T-helper 2 cell (primary cell): ENCODE measurements at places on chromosomes 7 and 10.

GRCh38 chr7:124779620-124780019, 14.0 kb upstream of the GPR37 start:
- no peak for DNase-seq

GRCh38 chr10:48776528-48776927, 91.9 kb downstream of the WDFY4 start:
- no peak for DNase-seq

DNA sequence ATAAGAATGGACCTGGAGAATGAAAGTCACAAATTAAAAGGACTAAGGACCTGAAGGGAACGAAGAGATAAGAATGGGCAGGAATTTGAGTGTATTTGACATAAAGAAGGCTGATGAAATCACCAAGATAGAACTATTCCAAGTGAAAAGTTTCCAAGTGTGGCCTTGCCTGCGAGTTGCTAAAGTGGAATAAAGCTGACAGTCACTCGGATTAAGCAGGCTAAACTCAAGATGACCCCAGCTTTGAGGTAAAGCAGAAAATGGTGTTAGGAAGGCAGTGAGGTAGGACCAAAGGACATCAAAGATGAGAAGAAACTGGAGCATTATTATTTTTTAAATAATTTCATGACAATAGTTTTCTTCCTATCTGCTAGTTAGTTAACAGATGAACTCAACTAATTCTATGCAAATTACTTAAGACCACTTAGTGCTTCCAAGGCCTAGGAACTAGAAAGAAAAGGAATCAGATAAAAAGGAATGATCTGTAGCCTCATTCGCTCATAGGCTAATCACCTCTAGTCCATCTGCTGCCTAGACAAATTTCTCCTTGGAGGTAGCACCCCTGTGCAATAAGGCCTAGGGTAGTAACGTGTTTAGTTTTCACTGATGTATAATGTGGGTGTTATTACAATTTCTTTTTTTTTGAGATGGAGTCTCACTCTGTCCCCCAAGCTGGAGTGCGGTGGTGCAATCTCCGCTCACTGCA, 34.5 kb downstream of the EZH2 start:
- DNase-seq, result no peak

DNA sequence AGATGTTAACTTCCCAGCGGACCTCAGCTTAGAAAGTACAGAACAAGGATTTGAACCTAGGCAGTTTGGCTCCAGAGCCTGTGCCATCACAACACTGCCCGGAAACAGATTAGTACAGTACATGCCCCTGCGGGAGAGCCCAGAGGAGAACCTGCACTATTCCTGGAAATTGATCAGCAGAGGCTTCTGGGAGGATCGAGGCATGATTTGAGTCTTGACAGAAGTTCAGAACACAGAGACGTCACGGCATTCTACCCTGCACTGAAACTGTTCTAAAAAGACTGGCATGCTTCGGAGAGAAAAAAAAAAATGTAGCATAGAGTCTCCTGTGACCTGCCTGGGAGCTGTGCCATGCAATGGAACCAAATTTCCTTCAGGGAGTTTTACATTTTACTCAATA, 9.2 kb upstream of the IL6 start:
- no peak for DNase-seq

GRCh38 chr7:93036807-93037206, 81.0 kb downstream of the SAMD9 start:
- DNase-seq, result no peak

DNA sequence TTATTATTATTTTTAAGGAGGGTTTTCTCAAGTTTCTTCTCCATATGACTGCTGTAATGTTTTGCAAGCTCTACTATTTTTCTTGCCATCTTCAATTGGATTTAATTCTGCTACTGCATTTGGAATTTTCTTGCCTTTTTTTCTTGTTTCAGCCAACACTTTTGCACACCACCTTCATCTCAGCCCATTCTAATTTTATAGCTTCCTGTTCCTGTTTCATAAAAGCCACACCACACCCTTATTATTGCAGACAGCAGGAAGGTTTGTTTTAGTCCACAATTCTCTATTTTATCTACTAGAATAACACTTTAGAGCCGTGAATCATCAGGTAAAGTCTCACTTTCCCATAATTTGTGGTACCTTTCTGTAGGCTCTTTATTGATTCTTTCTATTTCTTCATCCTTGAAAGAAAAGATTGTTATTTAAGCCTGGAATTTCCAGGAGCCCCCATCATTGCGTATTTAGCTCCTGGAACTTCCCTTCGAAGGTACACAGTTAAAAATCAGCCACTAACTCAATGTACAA, 209.3 kb upstream of the TBX20 start:
- DNase-seq, result no peak

GRCh38 chr10:59644841-59645240, 64.8 kb downstream of the SLC16A9 start:
- no peak for DNase-seq

GRCh38 chr10:86314616-86315548, 51.7 kb downstream of the GRID1 start:
- DNase-seq, result no peak

DNA sequence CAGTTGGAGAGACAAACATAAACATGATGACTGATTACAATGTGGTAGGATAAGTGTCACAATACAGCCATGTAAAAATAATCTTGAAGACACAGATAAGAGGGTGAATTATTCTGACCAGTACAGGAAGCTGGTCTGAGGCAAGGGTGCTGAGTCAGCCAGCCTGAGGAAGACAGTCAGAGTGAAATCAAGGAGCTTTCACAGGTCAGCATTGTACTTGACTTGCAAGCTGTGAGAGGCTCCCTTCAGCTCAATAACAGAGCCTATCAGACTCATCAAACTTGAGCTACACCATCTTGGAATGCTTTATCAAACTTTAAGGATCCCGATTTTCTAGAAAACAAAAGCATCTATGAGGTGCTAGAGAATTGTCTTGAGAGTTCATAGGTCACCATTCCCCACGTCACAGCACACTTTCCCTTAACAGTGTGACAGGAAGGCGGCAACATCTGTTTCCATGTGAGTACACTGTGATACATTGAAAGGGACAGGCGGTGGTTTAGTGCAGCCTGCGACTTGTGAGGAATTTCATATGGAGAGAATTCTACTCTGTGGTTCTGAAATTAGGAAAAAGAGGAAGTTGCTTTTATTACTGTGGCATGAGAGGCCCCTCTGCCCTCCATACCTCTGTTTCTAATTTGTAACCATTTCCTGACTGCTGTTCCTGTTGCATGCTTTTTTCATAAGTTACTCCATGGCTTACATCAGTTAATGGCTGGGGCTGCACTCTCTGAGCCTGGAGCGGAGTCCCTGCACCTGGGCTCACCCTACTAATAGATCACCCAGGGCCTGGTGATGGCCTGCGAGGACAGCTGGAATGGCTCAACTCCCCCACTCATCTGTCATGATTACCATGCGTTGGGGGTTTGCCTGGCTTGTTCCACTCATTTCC, 417.1 kb downstream of the SUGCT start:
- no peak for DNase-seq

DNA sequence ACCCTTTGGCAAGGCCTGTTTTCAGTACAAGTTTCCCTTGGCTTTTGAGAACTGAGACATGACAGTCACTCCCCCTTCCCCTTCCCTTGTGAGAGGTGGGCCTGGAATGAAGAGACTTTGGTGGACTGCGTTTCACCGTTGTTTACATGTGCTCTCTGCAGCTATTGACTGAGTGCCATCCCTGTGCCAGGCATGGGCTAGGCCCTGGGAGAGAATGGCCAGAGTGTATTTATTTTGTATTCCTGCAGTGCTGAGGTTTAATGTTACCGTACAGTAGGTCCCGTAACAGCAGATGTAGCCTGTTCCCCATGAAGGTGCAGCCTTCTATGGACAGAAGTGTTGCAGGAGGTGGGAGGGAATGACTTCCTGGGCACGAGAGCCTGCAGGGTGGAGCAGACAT, 50.0 kb downstream of the TACR2 start:
- DNase-seq, result no peak

DNA sequence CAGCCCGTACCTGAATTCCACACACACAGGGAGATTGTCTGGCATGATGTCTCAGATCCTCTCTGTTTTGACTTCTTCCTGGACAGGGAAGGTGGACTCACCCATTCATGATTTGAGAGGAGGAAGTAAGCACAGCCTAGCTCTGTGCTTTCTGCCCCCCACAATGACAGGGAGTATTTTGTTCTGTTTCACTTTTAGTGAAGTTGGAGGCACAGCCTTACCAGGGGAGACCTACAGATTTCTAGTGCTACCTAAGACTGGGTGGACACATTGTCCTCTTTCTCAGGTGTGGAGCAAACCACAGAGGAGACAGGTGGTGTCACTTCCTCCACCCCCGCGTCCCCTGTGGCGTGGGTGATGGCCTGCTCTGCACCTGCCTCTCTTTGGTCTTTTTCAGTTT, 408.6 kb upstream of the PFKP start:
- DNase-seq, result no peak

DNA sequence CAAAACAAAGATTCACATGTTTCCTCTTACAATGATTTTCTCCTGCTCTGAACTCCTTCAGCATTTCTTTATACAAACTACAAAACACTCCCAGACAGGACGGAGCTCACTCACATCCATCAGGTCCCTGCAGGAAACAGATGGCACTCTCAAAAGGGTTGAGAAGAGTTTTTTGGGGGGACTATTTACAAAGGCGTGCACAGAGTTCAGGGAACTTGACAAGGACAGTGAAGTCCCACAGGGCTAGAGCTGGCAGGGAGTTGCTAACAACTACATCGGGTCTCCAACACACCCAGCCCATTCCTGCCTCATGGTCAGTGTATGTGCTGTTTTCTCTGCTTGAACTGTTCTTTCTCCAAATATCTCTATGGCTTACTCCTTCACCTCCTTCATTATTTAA, 24.7 kb upstream of the YAE1 start:
- no peak for DNase-seq

- no peak for DNase-seq
These were observed 50.8 kb downstream of the SIRT1 start for GRCh38 chr10:67935223-67935622.

DNA sequence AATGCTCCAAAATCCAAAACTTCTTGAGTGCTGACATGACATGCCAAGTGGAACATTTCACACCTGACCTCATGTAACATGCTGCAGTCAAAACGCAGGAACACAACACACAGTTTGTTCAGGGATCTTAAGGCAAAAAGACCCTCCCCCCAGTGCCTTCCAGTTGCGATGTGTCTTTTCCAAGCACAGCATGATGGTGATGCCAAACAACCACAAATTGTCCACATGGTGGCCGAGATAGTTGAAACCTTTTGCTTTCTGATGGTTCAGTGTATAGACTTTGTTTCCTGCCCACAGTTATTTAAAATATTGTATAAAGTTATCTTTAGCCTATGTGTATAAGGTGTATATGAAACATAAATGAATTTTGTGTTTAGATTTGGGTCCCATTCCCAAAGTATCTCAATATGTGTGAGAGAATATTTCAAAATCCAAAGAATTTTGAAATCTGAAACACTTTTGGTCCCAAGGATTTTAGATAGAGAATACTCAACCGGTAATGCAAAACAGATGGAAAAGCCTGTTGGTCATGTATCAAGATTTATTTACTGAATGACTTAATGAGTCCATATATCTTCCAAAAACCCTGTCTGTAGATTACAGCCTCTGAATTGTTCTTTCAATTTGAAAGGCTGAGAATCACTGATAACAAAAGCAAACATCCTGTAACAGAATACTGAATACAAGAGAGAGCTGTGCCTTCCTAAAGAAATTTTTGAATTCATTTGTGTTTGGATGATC, 93.4 kb upstream of the OIT3 start:
- DNase-seq, result no peak

- no peak for DNase-seq
These were observed 910.6 kb downstream of the KCNMA1 start for GRCh38 chr10:76727038-76727437.

DNA sequence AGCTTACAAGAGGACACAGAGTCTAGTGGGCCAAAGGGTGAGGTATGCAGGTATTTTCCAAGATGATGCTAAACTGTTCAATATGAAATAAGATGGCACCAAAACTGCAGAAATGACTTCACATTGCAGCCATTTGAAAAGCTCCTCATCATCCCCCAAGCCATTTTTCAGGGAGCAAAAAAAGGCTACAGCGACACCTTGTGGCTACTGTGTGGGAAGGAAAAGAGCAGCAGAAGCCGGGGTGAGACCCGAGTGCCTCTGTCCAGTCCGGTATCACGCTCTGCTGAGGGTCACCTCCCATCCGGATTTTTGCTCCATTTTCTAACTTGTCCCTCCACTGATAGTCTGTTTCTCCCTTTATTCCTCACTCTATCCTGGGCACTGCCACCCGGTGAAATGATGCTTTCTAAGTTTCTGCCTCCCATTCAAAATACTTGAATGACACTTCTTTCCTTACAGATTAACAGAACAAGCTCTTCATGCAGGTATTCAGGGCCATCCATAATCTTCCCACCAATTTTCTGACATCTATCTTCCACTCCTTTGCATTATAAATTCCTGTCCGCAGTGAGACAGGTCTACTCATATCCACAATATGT, 220.2 kb downstream of the DGKI start:
- no peak for DNase-seq

- DNase-seq, result peak; percentile 59
These were observed 37.5 kb downstream of the GDI2 start for GRCh38 chr10:5775685-5776084.

DNA sequence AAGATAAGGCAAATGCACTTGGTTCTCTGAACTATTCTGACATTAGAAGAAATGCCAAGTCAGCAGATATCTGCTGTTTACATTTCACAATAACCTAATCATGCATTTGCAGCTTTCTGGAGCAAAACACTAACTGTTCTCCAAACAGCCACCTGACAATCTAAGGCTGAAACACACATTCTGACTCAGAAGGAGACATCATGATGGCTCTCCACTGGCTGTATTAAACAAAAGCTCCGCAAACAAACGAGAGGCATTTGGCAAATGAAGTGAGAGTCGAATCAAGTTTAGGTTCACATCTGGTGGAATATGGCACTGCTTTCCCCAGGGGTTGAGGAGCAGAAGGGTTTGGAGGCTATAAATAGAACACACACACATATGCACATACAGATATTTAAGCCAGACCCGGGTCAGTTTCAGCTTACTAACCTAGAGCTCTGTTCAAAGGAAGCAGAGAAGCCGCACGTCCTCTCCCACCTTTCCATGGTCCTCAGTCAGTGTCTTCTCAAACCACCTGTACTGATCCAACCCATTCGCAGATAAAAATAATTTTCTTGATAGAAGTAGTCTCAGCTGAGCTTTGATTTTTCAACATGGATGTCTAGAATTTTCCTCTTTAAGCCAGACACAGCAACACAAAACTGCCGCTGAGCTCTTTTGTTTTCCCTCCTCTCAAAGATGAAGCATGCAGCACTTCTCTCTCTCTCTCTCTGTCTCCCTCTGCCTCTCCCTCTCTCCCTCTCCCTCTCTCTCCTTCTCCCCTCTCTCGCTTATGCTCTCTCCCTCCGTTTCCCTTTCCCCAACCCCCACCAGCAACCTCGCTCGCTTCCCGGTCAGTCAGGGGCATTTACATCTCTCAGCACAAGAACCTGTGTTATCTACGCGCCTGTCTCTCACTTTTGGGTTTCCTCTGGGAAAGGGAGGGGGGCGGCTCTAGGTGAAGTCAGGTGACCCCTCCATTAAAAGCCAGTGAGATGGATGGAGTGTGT, 682.8 kb downstream of the MAGI2 start:
- no peak for DNase-seq

GRCh38 chr7:157518514-157519175, 181.8 kb downstream of the DNAJB6 start:
- DNase-seq, result no peak
